ENCODE measurements at places on chromosomes 11 and 22. TPM values are rescaled to one million over a fixed set of nuclear protein-coding genes. Genes with fewer than 3 reads are reported as not detected.

DNA sequence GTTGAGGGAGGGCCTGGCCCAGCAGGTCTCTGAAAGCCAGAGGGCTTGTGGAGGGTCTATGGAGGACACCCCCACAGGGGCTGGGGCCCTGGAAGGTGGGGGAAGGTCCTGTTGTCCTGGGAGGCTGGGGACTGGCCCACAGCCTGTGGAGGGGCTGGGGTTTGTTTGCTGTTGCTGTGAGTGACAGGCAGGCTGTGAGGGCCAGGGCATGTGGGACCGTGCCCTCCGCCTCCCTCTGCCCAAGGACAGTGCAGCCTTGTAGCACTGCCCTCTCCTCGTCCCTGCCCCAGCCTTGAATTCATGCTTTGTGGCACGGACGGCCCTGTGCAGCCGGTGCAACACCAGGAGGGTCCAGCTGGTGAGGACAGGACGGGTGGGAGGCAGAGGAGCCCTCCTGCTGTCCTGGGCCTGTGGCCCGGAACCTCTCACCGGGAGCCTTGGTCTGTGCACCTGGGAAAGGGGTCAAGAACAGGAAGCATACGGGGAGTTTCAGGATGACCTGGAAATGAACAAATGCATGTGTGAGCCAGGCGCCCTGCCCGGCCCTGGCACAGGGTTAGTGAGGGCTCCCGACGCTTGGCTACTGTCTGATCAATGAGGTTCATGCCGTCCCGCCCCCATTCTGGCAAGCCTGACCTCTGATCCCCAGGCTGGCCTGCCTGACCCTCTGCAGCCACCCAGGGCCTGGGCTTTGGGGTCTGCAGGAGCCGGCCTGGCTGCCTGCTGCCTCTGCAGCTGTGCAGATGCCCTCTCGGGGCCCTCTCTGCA is 37.4 kb upstream of the PRODH start:
- no peak overlapping the region for H3K4me3 ChIP-seq
- H3K27ac ChIP-seq: no peak overlapping the region
- no peaks in the 10 kb centered on the region for H3K36me3 ChIP-seq

GRCh38 chr11:94662065-94662779 is 95.1 kb downstream of the PIWIL4 start:
- H3K36me3 ChIP-seq: no peaks in the 10 kb centered on the region
- no peaks in the 10 kb centered on the region for H3K4me1 ChIP-seq
- H3K4me3 ChIP-seq: no peak overlapping the region
- DNase-seq: no peak
- H3K27ac ChIP-seq: no peak overlapping the region

- no peak overlapping the region for H3K27ac ChIP-seq
- H3K27me3 ChIP-seq: no peaks in the 10 kb centered on the region
- DNase-seq: no peak
- H3K4me1 ChIP-seq: no peaks in the 10 kb centered on the region
- no peaks in the 10 kb centered on the region for H3K36me3 ChIP-seq
Measured at GRCh38 chr11:116457336-116458007, 315.3 kb downstream of the BUD13 start.

DNA sequence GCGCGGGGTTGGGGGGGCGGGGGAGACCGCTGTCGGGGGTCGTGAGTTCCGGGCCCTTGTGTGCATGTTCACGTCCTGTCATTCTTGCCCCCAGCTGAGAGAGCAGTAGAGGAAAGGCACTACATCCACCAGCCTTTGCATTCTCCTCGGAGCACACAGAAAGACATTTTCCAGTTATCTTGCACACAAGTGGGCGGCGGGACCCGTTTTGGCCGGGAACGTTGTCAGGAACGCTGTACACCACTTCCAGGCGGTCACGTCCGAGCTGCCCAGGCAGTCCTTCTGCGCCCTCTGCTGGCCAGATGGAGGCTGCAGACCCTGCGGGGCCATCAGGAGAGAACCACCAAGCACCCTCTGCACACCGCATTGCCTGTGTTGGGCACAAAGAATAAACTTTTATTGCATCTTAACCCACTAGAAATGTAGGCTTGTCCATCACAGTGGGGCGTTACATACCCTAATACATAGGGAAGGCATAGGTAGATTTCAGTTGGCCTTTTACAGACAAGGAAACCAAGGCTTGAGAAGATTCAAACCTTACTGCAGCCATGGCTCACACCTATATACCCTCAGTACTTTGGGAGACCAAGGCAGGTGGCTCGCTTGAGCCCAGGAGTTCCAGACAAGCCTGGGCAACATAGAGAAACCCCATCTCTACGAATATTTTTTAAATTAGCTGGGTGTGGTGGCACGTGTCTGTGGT is 2.8 kb upstream of the CDKN1C start:
- H3K4me1 ChIP-seq: peaks cover 22% of the 10 kb centered on the region
- no peak for DNase-seq

The CUL5 gene
- 56.5 TPM for total RNA-seq

DNA sequence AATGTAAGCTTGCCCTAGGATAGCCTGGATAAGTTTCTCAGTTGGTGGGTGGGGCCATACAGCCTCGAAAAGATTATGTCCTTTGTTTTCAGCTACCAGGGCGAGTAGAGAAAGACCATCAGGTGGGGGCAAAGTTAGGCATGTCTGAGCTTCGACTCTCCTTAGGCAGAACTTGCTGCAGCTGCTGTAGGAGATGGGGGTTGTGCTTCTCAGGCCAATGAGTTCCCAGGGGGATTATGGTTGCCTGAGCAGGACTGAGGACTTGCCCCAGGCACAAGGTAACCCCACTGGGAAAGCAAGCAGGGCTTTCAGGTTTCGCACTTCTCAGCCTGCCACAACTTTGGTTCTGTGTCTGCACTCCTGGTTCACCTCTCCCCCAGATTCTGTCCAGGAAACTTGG is 173.4 kb upstream of the SESN3 start:
- no peaks in the 10 kb centered on the region for H3K36me3 ChIP-seq
- H3K27me3 ChIP-seq: no peaks in the 10 kb centered on the region
- H3K4me1 ChIP-seq: no peaks in the 10 kb centered on the region

DNA sequence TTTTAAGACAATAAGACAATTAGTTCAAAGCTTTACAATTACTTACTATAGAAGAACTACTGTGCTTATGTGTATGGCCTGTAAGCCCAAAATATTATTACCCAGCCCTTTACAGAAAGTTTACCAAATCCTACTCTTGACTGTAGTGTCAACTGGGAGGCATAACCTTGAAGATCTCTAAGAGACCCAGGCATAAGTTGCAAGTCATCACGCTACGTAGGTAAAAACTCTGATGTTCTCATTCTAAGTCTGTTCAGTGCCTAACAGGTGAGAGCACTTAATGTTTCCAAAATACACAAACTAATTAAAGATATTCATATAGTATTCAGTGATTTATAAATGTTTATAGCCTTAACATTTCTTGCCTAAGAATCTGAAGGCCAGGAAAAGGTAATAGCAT is 12.9 kb downstream of the SESN3 start:
- H3K27me3 ChIP-seq: peaks cover 4% of the 10 kb centered on the region
- no peaks in the 10 kb centered on the region for H3K4me1 ChIP-seq
- DNase-seq: no peak
- no peaks in the 10 kb centered on the region for H3K36me3 ChIP-seq
- H3K4me3 ChIP-seq: no peak overlapping the region

GRCh38 chr11:92383430-92383829 is 158.8 kb downstream of the FAT3 start:
- H3K4me3 ChIP-seq: no peak overlapping the region
- DNase-seq: no peak
- H3K36me3 ChIP-seq: no peaks in the 10 kb centered on the region
- H3K4me1 ChIP-seq: no peaks in the 10 kb centered on the region
